ENCODE measurements at places on chromosomes 6 and 20.

DNA sequence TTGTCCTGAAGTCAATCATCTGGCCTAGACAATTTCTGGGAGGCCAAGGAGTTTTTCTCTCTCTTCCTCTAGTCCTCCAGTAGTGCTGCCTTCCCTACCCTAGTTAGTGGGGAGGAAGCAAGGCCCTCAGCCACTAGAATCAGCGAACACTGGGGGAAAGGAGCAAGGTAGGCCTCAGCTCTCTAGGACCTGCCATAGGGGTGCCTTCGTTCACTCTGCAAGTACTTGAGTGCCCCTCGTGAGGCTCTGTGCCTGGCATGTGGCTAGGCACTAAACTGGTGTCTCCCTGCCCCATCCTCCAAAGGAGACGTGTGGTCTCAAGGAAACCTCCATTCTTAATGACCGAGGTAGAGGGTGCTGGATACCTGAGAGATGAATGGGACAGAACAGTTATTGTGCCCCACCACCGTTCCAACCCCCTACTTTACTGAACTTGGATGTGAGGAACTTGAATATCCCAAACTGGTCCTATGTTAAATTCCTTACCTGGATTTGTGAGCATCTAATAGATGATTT is 1.1 kb downstream of the DEF6 start:
- no peak for DNase-seq

- DNase-seq: no peak
These were observed 336.8 kb downstream of the RFPL4B start for GRCh38 chr6:112683926-112684325.

- DNase-seq: no peak
These were observed 19.4 kb downstream of the SLC9A8 start for GRCh38 chr20:49831770-49832631.

GRCh38 chr6:45507186-45507585 is 129.5 kb upstream of the SUPT3H start:
- DNase-seq: no peak

DNA sequence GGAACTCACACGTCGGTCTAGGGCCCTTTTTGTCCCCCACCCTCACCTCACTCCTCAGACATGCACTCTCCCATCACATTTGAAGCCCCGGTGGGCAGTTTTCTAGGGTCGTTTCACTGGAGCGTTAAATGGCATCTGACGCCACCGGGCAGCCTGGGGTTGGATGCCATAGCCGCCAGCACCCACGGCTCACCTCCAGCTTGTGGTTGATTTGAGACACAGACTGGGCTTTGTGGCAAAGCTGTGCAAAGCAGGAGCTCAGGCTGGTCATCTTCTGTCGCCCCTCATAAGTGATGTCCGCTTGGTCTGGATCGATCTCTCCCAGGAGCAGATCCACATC is 530 bp downstream of the GOPC start:
- DNase-seq: no peak

- no peak for DNase-seq
These were observed 60.3 kb downstream of the RSPO3 start for GRCh38 chr6:127178746-127179145.

DNA sequence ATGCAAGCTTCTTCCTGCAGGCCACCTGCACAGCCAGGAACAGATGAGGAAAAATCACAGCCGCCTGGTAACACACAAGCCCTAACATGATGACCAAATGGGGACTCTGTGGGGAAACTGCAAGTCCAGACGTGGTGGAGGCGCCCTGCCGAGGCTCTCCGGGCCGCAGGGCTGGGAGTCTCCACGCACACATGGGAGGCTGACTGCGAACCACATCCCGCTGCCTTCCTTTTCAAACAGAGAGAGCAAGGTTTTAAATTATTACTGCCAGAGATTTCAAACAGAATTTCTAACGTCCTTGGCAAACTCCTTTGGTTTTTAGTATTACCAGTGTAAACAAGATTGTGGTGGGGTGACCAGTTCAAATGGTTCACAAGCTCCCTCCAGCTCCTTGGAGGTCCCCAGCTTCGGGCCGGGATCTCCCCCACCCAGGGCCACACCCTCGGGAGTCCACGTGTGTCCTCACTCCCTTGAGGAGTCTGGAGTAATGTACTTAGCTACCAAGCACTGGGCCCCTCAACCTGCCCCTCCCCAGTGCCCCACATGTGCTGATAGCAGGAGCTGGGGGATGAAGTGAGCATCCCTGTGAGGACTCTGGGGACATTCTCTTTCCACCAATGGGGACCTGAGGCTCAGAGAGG is 252.7 kb downstream of the TAF4 start:
- peak; percentile 10 for DNase-seq

GRCh38 chr20:24665196-24665595 is 195.8 kb downstream of the SYNDIG1 start:
- DNase-seq: no peak

GRCh38 chr20:8315639-8316573 is 183.8 kb downstream of the PLCB1 start:
- DNase-seq: no peak

- DNase-seq: no peak
These were observed 90.4 kb downstream of the RCAN2 start for GRCh38 chr6:46400898-46401297.

DNA sequence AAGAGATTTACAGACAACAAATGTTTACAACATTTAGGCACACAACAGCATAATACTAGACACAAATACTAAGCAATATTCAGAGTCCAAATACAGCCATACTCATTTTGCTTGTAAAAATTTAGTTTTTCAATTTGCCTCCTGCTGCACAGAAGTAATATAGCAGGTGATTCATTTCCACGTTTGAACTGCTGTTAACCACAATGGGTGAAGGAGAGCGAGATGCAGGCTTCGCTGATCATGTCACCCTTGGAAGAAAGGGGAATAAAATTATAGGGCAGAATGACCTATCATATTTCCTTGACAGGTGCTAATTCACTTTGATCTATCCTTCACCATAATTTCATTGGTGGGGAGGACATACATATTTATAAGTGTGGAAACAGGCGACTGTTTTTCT is 643.8 kb upstream of the AGPAT4 start:
- DNase-seq: no peak

DNA sequence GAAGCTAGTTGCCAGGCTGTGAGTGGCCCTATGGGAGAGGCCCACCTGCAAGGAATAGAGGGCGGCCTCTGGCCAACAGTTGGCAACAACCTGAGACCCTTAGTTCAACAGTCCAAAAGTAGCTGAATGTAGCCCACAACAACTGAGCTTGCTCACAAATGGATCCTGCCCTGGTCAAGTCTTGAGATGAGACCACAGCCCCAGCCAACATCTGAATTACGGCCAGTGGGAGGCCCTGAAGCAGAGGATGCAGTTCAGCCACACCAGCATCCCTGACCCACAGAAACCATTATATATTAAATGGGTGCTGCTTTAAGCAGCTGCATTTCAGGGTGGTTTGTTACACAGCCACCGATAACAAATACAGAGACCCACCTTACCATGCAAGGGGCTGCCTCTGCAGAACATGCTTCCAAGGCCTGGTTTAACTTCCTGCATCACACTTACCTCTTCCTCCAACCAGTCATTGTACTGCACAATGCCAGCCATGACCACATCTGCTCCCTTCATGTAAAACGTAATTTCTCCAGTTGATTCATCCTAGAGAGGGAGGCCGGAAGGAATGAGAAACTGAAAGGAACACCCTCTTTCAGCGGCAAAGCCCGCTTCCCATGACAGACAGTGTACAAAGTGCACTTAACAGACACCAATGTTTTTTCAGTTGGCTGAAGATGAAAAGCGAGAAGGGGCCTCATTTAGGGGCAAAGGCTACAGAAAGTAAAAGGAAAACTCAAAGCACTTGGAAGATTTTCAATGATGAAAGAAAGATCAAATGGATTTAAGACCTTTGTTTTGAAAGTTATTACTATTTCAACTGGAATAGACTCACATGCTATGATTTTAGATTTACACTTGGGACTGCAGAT is 86.2 kb upstream of the NFATC2 start:
- DNase-seq: no peak

DNA sequence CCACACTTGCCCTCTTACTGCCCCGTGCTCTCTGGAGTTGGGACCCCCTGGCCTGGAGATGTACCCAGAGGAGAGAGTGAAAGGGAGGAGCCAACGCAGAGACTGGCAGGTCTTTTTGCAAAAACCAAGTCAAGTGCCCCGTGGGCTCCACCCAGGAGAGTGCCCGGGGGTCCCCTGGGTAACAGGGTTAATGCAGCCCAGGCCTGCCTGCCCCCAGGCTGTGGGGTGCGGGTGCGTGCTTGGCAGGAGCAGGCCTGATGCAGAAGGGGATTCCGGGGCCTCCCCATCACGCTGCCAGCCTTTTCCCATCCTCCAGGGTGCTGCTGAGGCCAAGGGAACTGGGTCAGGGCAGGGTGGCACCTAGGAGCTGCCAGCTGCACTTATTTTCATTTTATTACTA is 184.4 kb downstream of the ERMARD start:
- DNase-seq: no peak

- no peak for DNase-seq
These were observed 27.9 kb downstream of the RIN2 start for GRCh38 chr20:19785983-19786285.

DNA sequence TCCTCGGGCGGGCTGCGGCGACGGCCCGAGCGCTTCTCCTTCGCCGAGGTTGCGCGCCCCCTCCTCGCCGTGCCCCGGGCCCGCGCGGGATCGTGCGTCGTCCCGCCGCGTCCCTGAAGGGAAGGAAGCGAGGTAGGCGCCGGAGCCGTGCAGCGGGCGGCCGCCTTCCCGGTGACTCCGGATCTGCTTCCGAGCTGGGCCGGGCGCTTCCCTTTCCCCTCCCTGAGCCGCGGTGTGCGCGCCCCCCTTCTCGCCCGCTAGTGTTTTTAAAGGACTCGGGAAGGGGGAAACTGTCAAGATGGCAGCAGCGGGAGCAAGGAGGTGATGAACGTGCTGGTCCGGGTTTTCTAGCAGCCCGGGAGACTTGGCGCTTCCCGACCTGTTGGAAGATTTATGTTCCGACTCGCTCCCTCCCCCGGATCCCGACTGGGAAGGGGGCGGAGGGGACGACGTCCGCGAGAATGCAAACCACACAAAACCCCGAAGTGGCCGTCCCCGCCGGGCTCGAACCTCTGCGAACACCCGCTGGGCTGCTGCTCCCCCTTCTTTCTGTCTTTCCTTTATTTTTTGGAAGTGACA is 744 bp upstream of the FOXO3 start:
- no peak for DNase-seq

DNA sequence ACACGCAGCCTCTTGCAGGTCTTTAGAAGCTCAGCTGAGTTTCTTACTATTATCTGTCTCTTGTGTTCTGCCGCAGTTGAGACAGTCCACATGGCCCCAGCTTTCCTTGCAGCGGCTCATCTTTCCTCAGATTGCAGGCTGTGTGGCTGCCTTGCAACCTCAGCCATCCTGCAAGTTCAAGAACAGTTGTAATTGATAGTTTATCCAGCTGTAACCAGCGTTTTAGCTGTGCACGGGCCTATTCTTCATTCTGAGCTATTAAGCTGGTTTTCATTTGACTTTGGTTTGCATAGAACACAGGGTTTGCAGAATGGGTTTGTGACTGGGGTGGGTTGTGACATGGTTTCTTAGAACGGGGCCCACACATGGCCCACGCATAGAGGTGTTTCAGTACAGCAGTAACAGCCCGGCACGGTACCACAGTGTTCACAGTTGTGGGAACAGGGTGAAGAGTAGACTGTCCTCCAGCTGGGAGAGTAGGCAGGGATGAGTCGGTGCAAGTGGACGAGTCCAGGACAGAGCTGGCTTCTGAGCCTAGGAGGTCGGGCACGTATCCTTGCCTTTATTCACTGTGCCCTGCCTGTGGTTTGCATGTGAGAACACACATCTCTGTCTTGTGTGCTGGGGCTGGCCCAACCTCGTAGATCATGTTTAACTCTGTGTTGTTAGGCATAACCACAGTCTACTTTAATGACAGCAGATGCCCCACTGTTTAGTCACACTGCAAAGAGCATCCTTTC is 89.2 kb downstream of the RPP40 start:
- no peak for DNase-seq

DNA sequence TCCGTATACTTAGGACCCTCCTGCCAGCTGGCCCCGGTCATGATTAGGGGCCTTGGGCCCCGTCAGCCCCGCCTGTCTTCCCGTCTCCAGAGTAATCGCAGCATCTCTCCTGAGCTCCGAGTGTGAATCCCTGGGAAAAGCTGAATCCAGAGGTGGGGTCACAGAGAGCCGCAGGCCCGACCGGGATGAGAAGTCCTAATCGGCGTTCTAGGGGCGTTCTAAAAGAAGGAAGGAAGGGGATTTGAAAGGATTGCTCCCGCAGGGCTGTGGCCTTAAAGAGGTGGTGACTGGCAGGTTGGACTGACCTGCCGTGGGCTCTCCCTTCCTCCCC is 371 bp downstream of the HMGN4 start:
- no peak for DNase-seq

GRCh38 chr20:23082846-23083552 is 3.1 kb downstream of the CD93 start:
- peak; percentile 60 for DNase-seq

DNA sequence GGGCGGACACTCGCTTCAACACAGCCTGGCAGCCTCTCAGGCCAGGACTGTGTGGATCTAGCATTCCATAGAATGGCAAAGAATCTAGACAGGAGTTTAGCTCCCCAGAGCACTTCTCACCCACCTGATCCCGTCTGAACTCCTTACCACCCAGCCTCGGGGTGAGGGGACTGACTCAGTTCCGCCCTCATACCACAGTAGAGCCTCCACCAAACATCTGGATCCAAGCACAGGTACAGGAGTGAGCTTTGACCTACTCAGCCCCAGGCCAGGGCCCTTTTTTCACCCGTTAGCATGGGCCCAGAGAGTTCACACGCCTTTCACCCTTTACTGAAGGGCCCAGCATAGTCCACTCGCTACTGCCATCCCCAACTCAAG is 715 bp downstream of the PSMF1 start:
- DNase-seq: no peak

DNA sequence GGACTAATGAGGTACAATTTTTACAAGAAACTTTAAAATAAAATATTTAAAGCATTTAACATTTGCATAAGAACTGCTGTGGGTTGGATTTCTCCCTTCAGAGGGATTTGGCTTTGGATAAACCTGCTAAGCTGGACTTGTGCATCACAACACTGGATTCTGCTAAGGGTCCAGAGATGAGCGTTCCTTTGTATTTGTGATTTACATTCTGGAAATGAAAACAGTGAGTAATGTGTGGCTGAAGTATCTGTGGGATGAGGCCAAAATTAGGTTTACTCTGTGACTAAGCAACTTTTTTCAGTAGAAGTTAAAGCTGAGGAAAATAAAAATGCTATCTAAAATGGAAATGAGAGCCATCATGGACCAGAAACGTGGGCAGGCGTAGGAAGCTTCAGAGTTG is 494.3 kb downstream of the EPM2A start:
- no peak for DNase-seq

DNA sequence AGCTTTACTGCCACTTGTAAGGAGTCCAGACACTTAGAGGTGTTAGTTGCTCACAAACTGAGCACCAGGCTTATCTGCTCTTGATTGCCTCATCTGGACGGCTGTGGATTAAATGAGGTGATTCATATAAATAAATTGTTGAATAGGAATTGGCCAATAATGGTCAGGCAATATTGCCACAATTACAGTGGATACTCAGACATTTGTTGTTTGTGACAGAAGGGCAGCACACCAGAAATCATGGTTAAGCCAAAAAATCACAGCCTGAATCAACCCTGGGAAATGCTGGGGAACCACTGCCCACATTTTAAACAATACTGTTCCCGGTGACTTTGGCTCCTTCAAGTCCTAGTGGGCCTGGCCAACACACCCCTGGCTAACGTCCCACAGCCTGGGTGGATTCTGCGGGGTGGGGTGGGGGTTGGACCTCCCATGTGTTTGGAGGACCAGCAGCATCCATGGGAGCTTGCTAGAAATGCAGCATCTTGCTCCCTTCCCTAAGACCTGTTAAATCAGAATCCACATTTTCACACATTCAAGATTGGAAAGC is 29.5 kb upstream of the SPDEF start:
- no peak for DNase-seq

- DNase-seq: no peak
These were observed 6.9 kb upstream of the CABLES2 start for GRCh38 chr20:62413896-62414481.

Data from Right ventricle myocardium superior (tissue), 1 donor.